ENCODE measurements at places on chromosomes 1 and 21. TPM values are rescaled to one million over a fixed set of nuclear protein-coding genes. Genes with fewer than 3 reads are reported as not detected.

IPP gene
- total RNA-seq: 7.5 TPM

S100A11 gene
- total RNA-seq: 947 TPM

CCT3 gene
- total RNA-seq: 358 TPM

NGF gene
- total RNA-seq: 2.0 TPM

HENMT1 gene
- 7.7 TPM for total RNA-seq

LEMD1 gene
- 0.52 TPM for total RNA-seq

SESN2 gene
- total RNA-seq: 18.5 TPM

CFHR3 gene
- total RNA-seq: not detected

BACE2 gene
- 60.9 TPM for total RNA-seq

ANGPTL1 gene
- total RNA-seq: not detected

CRNN gene
- not detected for total RNA-seq

LCE1C gene
- not detected for total RNA-seq

CD1B gene
- not detected for total RNA-seq

HES3 gene
- not detected for total RNA-seq

RGS7 gene
- 0.06 TPM for total RNA-seq

PDZK1 gene
- 5.0 TPM for total RNA-seq

PTPN14 gene
- total RNA-seq: 39.4 TPM

S100A14 gene
- total RNA-seq: 11.2 TPM

KISS1 gene
- total RNA-seq: 24.7 TPM

NTRK1 gene
- total RNA-seq: not detected

MATN1 gene
- total RNA-seq: not detected

FCER1G gene
- total RNA-seq: not detected

FAM72C gene
- total RNA-seq: 6.2 TPM

NCF2 gene
- 32.0 TPM for total RNA-seq

LRIF1 gene
- 11.1 TPM for total RNA-seq

LIN9 gene
- total RNA-seq: 5.5 TPM

CD53 gene
- total RNA-seq: not detected

UTS2 gene
- not detected for total RNA-seq

UBASH3A gene
- not detected for total RNA-seq

ACOT11 gene
- total RNA-seq: 1.3 TPM

YIPF1 gene
- 32.4 TPM for total RNA-seq

CADM3 gene
- not detected for total RNA-seq

C1orf53 gene
- total RNA-seq: 0.40 TPM

KLHDC8A gene
- total RNA-seq: 9.6 TPM

IL19 gene
- not detected for total RNA-seq

TNFRSF25 gene
- total RNA-seq: 9.6 TPM

FLG gene
- total RNA-seq: not detected

GJA4 gene
- not detected for total RNA-seq

FBXO2 gene
- 0.51 TPM for total RNA-seq

LCE2B gene
- not detected for total RNA-seq

MAP1LC3C gene
- 0.12 TPM for total RNA-seq

RGL1 gene
- total RNA-seq: 2.8 TPM

RAB42 gene
- 14.5 TPM for total RNA-seq

MCOLN2 gene
- 2.5 TPM for total RNA-seq

LELP1 gene
- not detected for total RNA-seq

APCS gene
- not detected for total RNA-seq

SERPINC1 gene
- total RNA-seq: not detected

RIMS3 gene
- 4.2 TPM for total RNA-seq

EXTL1 gene
- total RNA-seq: 0.07 TPM

CATSPERE gene
- total RNA-seq: under 0.01 TPM

NBPF20 gene
- 1.0 TPM for total RNA-seq

TMEM39B gene
- 1.2 TPM for total RNA-seq
